ENCODE measurements at places on chromosomes 7 and 10.

DNA sequence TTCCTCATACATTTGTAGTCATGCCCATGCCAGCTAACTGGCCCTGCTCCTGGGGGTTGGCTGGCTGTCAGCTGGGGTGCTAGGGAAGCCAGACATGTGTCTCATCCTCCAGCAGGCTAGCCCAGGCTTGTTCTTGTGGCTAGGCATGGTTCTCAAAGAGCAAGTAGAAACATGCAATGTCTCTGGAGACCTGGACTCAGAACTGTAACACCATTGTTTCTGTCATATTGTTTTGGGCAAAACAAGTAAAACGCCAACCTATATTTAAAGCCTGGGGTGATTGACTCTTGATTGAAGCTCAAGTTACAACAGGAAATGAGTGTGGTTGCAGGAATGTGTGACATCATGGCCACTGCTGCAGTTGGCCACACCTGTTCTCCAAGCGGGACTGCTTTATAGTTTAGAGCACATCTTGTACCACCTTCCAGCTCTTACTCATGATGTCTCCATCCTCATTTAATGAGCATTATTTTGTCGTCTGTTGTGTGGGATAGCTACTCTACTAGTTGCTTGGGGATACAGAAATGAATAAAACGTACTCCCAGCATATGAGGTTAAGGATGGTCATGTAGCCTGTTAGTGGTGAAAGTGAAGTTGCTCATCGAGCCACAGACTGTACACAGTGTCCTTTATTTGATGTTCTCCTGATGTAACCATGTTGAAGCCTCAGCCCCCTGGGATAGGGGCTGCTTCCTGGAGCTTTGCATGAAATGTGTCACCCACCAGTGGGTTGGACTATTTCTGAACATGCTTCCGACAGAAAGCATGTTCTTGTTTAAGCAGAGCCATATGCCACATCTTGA lies 168.4 kb downstream of the SORCS3 start:
- no peak for DNase-seq

- DNase-seq, result no peak
Observed at GRCh38 chr7:30702200-30702599, 19.9 kb upstream of the CRHR2 start.

GRCh38 chr10:60414111-60414510 lies 24.4 kb upstream of the ANK3 start:
- DNase-seq, result no peak

DNA sequence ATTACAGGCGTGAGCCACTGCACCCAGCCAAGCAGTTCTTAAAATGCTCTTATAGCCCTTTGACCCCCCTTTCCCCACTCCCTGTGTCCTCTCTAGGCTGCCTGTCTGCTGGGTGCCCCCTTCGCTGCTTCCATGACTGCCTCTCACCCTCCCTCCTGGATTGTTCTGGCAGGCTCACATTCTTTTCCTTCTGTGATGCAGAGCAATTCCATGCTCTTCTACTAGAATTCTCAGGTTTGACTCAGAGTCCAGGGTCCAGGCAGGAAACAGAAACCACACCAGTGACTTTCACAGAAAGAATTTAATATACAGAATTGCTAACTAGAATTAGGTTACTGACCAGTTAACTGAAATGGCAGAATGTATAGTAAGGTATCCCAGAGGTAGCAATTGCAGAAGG lies 244.8 kb downstream of the BAMBI start:
- no peak for DNase-seq

- no peak for DNase-seq
Observed at GRCh38 chr7:108557617-108558016, 11.9 kb downstream of the THAP5 start.

- DNase-seq, result no peak
Observed at GRCh38 chr10:50506861-50507573, 116.7 kb downstream of the SGMS1 start.

- DNase-seq, result no peak
Observed at GRCh38 chr7:134339475-134339874, 22.7 kb upstream of the SLC35B4 start.

DNA sequence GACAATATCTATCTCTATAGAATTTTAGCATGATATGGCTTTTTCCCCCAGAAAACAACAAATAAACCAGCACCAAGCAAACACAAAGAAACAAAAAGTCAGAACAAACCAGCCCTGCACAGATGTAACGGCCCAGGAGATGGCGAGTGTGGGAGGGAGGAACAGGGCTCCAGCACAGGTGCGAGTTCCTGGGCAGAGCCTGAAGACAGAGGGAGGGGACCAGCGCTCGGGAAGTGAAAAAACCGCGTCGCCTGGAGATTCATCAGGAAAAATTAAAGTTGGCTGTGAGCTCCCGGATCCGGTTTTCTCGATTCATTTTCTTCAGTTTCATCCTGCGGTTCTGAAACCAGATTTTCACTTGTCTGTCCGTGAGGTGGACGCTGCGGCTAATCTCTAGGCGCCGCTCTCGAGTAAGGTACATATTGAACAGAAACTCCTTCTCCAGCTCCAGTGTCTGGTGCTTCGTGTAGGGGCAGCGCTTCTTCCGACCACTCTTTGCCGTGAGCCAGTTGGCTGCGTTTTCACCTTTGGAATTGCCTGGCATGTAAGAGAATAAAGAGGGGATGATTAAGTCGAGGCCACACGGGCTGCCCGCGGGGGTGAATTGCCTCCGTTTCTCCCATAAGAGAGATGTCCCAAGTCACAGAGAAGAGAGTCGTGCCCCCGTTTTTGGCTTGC lies 2.3 kb downstream of the HOXA10 start:
- no peak for DNase-seq

DNA sequence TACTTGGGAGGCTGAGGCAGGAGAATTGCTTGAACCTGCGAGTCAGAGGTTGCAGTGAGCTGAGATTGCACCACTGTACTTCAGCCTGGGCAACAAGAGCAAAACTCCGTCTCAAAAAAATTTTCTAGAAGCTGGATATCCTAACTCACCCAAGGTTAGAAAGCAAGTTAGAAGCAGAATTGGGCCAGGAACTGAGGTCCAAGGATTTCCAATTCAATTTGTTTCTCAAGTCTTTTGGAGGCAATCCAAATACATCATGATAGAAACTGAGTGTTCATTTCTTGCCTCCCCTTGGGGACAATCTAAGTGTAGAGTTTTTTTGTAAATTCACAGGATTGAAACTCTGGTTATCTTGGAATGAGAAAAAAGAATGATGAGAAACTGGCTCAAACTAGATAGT lies 45.5 kb downstream of the LAMB1 start:
- no peak for DNase-seq

GRCh38 chr10:70523057-70523456 lies 44.5 kb downstream of the PALD1 start:
- DNase-seq, result no peak

DNA sequence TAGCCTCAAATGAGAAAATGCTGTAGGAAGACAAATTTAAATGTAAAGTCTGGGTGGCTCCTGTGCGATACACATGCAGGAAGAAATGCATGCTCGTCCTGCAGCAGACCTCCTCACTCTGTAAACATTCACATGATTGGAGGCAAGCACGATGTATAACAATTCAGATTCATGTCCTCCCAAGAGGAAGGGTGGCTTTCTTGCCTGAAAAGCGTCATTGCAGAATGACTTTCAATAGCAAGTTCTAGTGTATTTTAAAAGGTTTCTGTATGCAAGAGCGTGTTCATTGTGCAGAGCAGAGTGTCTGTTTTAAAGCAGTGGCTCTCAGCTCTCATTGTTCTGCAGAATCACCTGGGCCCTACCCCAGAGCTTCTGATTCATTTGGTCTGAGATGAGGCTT lies 170.3 kb upstream of the CELF2 start:
- DNase-seq, result no peak

- DNase-seq, result no peak
Observed at GRCh38 chr10:23293973-23294590, 50.5 kb downstream of the C10orf67 start.

GRCh38 chr7:12584930-12585329 lies 14.4 kb downstream of the SCIN start:
- no peak for DNase-seq

GRCh38 chr10:68202960-68203353 lies 29.0 kb downstream of the ATOH7 start:
- DNase-seq, result no peak

DNA sequence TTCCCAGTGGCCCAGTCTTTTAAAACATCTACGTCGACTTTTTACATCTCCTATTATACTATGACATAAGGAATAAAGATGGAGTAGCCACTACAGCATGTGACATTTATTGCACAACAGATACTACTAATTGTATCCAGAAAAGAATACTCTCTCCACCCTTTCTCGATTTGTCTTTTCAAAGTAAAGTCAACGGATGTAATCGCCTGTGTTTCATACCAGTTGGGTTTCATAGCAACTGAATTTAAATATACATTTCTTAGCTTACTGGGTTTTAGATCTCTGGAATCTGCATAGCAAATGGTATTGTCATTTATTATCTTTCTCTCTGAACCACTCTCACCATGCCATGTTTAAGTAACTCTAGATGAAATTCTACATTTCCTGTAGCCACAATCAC lies 86.4 kb upstream of the TRIL start:
- DNase-seq, result no peak
